ENCODE measurements at places on chromosomes 6 and 20. TPM values are rescaled to one million over a fixed set of nuclear protein-coding genes. Genes with fewer than 3 reads are reported as not detected.

Gene NKX2-2
- not detected for total RNA-seq

Gene POM121L2
- not detected for total RNA-seq

Gene KCNK15
- total RNA-seq, result not detected

Gene MLN
- total RNA-seq, result not detected

Gene CST9
- total RNA-seq, result not detected

Gene PNPLA1
- total RNA-seq, result 0.22 TPM

Measured in T-cell (primary cell).